ENCODE measurements at places on chromosomes 3 and 15.

DNA sequence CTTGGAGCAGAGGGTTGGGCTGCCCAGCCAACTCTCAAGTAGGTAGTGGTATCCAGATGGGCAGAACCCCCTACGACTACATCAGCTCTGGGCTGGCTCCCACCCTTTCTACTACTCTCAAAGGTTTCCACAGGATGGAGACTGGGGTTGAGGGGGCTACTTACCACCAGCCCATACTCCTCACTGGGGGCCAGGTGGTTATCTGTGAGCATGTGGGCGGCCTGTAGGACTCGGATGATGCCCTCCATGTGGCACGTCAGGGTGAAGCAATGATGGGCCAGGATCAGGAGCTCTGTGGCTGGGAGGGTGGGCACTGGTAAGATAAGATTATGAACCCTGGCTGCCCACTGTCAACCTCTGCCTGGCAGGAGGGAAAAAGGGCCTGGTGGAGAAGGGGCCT lies 33.4 kb downstream of the EIF3J start:
- no peak for DNase-seq

GRCh38 chr3:64074060-64074459 lies 50.8 kb upstream of the PSMD6 start:
- no peak for DNase-seq

GRCh38 chr15:48266024-48266689 lies 60.1 kb downstream of the SLC12A1 start:
- DNase-seq: peak; percentile 7

DNA sequence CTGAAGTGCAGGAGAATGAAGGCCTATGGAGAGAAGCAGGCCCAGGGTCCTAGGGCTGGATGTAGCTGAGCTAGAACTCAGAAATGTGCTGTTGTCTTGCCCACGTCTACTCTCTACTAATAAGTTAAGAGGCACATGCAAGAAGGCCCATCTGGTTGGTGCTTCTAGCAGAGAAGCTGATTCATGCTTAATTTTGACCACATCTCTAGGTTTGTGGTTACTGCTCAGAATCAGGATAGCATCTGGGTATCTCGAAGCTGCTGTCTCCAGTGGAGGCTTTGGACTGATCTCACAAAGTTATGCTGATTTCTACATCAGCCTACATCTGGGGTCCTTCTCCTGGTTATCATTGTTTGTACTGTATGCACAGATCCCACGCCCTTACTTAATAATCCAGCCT lies 87.3 kb downstream of the CACNA1D start:
- DNase-seq: peak; percentile 4

DNA sequence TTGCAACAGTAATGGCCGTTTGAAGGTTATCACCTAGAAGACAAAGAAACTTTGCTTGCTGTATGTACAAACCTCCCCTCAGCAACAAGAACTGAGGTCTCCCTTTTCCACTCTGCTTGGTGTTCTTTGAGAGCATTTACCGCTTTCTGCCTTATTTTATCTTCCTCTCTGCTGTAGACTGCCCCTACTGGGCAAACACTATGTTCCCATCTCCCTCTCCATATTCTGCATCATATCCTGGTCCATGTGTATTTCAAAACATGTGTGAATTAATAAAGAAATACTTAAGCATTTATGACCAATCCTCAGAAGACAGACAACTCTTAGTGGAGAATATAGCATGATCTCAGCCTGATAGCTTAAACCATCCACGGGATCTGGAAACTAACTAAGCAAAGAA lies 64.4 kb downstream of the ATP13A5 start:
- DNase-seq: no peak

DNA sequence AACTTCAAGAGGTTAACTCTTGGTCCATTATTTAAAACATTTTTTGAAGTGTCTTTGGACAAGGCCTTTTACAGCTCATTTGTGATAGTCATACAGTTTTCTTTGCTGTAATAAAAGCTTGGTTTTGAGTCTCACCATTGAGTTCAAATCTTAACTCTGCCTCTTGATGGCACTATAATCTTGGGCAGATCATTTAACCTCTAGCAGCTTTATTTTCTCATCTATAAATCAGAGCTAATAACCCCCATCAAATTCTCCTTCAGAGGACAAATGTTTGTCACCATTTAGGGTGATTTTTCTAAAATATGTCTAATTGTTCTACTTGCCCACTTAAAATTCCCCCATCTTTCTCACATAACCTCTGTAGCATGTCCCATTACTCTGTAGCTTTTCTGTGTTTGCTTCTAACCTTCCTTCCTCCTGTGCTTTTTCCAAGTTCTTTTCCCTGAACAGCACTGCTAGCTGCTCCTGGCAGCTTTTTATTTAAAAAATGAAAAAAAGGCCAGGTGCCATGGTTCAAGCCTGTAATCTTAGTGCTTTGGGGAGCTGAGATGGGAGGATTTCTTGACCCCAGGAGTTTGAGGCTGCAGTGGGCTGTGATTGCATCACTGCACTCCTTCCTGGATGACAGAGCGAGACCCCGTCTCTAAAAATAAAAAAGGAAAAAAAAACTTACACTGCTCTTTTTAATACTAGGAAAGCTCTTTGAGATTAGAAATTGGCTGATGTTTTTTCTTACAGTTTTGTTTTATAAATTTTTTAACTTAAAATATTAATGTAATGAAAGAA lies 28.5 kb downstream of the UBE2E1 start:
- DNase-seq: peak; percentile 16

DNA sequence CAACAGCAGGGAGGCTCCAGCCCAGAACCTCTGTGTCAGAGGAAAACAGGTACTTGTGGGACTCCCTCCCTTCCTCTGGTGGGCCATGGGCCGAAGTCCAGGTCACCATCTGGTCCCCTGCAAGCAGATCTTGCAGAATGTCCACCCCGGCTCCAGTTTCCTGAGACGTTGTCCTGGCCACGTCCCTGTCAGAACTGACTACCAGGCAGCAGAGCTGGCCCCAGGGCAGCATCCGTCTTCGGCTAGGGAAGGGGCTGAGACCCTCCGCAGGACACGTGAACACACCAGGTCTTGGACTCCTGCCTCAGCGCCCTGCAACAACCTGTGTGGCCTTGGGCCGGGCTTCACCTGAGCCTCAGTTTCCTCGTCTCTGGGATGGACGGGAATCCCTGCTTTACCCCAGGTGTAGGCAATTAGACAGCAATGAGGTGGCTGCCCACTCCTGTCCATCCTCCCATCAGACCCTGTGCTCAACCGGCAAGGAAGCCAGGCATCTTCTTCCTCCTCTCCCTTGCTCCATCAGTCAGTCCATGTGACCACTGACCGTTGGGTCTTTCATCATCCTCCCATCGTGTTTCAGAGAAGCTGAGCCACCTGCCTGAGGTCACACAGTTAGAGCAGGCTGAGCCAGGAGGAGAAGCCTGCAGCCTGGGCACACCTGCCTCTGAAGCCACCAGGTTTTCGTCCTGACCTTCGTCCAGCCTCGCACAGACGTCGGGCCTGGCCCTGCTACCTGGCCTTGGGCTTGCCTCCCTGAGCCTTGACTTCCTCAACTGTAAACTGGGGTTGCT lies 8.9 kb upstream of the PRKCD start:
- DNase-seq: no peak

DNA sequence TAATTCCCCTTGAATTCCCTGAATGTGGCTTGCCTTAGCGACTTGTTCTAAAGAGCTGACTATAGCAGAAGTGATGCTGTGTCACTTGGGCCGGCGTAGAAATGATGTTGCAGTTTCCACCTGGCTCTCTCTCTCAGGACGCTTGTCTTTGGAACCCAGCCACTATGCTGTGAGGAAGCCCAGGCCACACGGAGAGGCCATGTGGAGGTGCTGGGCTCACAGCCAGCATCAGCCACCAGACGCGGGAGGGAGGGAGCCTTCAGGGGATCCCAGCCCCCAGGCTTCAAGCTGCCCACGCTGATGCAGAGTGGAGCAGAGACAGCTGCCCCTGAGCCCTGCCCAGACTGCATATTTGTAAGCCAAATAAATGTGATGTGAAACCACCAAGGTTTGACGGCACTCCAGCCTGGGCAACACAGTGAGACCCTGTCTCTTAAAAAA lies 18.6 kb downstream of the RNU5B-1 start:
- peak; percentile 42 for DNase-seq

DNA sequence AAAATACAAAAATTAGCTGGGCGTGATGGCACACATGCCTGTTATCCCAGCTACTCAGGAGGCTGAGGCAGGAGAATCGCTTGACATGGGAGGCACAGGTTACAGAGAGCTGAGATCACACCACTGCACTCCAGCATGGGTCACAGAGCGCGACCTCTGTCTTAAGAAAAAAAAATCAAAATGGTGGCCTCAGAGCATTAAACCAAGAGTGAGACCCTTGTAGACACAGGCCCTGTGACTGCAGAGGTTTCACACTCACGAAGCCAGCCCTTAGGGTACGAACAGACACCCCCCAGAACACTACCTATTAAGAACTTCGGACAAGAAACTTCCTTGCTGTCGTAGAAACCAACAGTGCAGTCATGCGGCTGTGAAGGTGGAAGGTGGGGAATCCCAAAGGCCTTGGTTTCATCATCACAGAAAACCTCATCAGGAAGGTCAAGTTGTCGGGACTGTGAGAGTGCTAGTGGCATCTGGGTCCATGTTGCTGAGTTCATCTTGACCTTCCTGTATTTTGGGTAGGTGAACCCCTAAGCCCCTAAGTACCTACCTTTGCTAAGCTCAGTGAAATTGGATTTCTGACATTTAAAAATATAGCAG lies 4.8 kb upstream of the PDE8A start:
- no peak for DNase-seq

- DNase-seq: peak; percentile 67
Measured at GRCh38 chr3:8840556-8840955, 71.1 kb upstream of the OXTR start.

- peak; percentile 30 for DNase-seq
Measured at GRCh38 chr3:46561951-46562350, 4.2 kb downstream of the LRRC2 start.

GRCh38 chr3:16511681-16512434 lies 1.6 kb downstream of the RFTN1 start:
- peak; percentile 77 for DNase-seq

DNA sequence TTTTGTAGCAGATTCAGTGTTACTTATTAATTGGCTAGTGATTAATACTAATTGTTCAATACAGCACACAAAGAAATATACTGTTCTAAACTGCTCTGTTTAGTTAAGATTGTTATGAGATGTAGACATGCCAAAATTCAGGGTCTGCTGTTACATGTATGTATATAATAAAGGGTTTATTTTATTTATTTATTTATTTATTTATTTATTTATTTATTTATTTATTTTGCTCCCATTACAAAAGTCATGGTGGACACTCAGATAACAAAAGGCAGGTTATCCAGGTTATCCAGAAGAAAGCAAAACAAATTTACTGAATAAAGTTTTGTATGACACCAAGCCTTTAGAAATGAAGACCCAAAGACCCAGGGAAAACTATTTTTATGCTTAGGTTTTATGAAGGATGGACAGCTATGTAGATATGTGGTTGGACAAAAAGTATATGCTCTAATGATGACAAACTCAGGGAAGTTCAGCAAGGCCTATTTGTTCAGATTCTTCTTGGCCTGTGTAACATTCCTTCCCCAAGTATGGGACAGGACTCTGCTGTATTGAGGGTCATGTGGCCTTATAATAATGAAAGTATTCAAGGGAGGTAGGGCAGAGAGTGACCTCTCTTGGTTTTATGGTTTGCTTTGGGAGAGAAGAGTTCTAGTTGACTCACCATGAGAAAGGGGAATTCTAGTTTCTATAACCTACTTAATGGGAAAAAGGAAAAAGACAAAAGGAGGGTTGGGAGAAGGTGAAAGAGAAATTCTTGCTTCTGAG lies 1056.8 kb downstream of the ROBO2 start:
- peak; percentile 61 for DNase-seq

- no peak for DNase-seq
Measured at GRCh38 chr3:63685340-63685739, 32.9 kb downstream of the SNTN start.

- no peak for DNase-seq
Measured at GRCh38 chr3:129567176-129567705, 24.3 kb downstream of the H1-8 start.

DNA sequence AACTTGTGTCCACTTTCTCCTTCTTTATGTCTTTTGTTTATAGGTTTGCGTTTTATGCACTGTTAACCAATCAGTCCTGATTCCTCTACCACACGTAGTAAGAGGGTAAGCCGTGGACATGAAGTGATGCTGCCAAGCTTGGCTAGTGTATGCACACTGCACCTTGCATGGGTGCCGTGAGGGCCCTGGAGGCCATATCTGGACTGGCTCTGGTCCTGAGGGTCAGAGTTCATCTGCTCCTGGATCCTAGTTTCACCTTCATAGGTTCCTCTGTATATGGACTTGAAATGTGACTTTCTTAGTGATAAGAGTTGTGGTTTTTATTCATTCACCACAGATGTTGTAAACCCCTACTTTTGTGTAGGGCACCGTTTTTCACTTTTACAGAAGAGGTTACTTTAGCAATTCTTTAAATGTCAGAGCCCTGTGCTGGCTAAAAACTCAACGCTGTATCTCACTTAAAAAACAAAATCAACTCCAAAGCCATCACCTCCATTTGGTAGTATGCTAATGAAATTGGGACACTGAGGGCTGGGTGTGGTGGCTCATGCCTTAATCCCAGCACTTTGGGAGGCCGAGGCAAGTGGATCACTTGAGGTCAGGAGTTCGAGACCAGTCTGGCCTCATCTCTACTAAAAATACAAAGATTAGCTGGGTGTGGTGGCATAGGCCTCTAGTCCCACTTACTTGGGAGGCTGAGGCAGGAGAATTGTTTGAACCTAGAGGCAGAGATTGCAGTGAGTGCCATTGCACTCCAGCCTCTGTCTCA lies 22.9 kb downstream of the SIAH2 start:
- DNase-seq: no peak

GRCh38 chr15:78006567-78007205 lies 70.8 kb downstream of the TBC1D2B start:
- no peak for DNase-seq

DNA sequence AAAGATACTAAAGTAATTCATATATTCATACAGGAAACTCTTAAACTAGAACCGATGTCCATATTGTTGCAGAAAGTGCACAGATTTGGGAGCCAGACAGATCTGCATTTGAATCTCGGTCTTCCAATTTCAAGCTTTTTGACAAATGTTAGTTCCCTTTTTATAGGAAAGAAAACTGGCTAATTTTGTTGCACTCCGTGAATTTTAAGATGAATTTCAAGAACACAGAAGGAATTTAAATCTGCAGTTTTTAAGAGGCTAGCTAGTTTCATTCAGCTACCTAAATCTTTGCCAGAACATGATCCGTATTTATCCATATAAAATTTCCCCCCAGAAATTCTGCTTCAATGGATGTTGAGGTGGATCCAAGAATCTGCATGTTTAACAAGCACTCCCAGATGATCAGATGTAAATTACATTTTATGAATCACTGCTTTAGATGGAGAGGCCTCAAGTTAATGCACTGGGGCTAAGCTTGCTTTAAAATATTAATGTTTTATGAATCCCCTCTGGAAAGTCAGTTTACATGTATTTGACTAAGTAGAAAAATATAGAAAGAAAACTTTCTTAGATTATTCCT lies 1296.3 kb upstream of the CADM2 start:
- no peak for DNase-seq

GRCh38 chr3:88758676-88759075 lies 348.7 kb upstream of the EPHA3 start:
- no peak for DNase-seq

DNA sequence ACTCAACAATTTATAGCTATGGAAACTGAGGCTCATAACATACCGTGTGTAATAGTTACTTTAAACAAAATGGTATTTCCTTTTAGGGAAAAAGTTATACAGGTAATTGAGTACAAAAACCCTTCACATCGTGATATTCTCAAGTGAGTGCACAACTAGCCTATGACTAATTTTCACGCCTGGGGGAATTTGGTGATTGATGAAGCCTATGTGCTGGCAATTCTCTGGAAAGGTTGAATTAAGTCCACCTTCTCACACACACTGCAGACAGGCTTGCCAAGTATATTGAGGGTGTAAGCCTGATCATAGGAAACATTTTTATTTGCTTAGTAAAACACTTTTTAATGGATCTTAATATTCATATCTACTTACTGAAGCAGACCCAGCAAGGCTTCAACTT lies 41.3 kb upstream of the ROBO2 start:
- no peak for DNase-seq

Measured in fibroblast of skin of back (primary cell).